ENCODE measurements at places on chromosomes 4 and X.

GRCh38 chr4:12580787-12581186 is 903.4 kb downstream of the RAB28 start:
- DNase-seq = no peak

GRCh38 chrX:54306379-54306778 is 51.5 kb downstream of the WNK3 start:
- no peak for DNase-seq

GRCh38 chr4:95585016-95585695 is 36.4 kb upstream of the UNC5C start:
- DNase-seq = no peak

DNA sequence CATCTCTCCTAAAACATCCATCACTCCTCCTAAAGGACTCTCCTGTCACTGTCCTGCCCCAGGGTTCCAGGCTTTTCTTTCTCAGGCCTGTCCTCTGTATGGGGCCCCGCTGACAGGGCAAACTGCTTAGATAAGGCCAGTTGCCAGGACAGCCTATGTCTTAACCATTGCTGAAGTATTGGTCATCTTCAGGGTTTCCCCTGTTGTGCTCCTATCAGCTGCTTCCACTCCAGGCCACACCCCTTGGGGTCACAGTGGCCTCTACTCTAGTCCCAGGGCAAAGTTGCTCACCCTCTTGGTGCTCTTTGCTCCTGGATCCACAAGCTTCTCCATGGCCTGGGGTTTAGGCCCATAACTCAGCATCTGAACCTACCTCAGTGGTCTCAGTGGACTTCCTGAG is 138.0 kb upstream of the PJA1 start:
- peak; percentile 9 for DNase-seq

DNA sequence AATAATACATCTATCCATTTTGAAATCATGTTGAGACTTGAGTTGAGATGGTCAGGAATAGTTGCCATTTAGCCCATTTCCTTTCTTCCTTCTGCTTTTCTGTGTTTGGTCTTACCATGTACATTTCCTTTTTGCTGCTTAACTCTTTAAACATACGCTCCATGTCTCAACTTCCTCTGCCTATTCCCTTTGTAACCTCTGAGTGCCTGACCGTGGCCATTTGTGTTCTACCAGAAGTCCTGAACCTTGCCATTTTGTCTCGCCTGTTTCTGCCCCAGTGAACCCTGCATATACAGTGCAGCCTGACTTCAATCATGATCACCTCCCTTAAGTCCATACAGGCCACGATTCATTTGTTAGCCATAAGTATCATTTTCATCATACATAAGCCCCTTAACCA is 169.0 kb downstream of the RAPGEF2 start:
- no peak for DNase-seq

All from iris pigment epithelial cell (primary cell).